ENCODE measurements at places on chromosomes 12 and 14.

GRCh38 chr12:67852701-67853100, 136.5 kb upstream of the IFNG-AS1 start:
- H3K27ac ChIP-seq, result no peak overlapping the region
- no peaks in the 10 kb centered on the region for H3K27me3 ChIP-seq
- no peaks in the 10 kb centered on the region for H3K4me1 ChIP-seq

GRCh38 chr12:128009108-128009507, 257.9 kb upstream of the TMEM132C start:
- no peaks in the 10 kb centered on the region for H3K27me3 ChIP-seq
- DNase-seq, result no peak
- no peak overlapping the region for H3K27ac ChIP-seq
- no peaks in the 10 kb centered on the region for H3K4me1 ChIP-seq
- H3K4me3 ChIP-seq, result no peak overlapping the region
- H3K36me3 ChIP-seq, result no peaks in the 10 kb centered on the region

DNA sequence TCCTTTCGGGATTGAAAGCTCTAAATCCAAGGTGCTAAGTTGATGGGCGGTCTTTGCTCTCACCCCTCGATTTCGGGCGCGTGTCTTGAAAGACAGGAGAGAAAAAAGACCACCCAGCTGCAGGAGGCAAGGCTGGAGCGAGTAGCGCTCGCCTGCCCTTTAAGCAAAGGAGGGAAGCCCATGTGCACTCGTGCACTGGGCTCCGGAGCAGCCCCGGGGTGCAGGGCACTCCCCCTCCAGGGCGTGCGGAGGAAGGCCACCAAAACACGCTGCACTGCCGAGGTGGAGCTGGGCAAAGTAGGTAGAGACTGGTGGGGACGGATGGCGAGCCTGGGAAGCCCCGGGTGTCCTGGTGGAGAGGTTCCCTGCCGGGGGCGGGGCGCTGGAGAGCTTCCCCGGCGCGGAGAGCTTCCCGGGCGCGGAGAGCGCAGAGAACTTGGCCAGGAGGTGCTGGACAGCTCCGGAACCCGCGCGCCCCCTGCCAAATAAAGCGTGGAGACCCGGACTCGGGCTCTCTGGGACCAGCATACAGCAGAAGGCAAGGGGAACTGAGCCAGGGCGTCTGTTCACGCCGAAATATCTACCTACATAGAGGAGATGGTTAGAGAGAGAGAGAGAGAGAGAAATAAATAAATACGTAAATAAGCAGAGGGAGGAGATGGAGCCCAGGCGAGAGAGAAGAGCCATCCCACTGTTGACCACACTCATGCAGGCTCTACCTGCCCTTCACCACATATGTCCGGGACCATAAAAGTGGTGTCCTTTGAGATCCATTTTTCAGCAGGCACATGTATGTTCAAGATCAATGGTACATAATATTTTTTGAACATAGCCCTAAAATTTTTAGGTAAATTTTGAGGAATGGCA, 662 bp upstream of the NELL2 start:
- peaks cover 19% of the 10 kb centered on the region for H3K4me1 ChIP-seq
- H3K27me3 ChIP-seq, result peaks cover 48% of the 10 kb centered on the region
- no peak overlapping the region for H3K27ac ChIP-seq
- peak overlapping the region; percentile 50 for H3K4me3 ChIP-seq

GRCh38 chr12:26266881-26267280, 71.5 kb downstream of the SSPN start:
- H3K4me3 ChIP-seq, result no peak overlapping the region
- no peak for DNase-seq
- peaks cover 3% of the 10 kb centered on the region for H3K4me1 ChIP-seq

DNA sequence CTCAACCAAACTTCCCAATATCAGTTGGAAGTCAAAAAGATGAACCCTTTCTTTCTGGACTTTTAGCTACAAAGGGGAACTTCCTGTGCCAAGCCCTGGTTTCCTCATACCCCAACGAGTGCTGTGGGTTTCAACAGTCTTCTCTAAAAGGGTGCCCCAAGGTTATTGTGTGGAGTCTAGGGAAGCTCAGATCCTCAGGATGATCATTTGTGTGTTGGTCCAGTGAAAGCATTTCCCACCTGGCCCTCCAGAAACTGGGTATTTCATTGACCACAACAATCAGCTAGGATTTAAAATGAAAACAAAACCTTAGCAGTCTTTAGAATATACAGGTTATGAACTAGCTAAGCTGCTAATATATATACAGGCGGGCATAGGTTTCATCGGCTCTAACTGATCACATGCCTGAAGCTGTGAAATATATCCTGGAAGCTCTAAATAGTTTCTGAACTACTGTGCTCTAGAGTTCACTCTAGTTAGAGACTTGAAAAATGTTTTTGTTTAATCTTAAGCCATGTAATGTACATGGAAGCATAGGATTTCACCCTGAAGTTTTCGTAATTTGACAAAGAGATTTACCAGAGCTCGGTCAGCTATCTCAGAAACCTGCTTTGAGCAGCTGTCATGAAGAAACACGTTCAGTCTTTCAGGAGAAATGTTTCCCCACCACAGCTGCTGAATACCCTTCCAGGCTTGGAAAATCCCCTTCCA, 29.6 kb downstream of the P2RX4 start:
- H3K4me1 ChIP-seq, result peaks cover 18% of the 10 kb centered on the region
- H3K27ac ChIP-seq, result no peak overlapping the region
- no peak for DNase-seq
- no peaks in the 10 kb centered on the region for H3K27me3 ChIP-seq

DNA sequence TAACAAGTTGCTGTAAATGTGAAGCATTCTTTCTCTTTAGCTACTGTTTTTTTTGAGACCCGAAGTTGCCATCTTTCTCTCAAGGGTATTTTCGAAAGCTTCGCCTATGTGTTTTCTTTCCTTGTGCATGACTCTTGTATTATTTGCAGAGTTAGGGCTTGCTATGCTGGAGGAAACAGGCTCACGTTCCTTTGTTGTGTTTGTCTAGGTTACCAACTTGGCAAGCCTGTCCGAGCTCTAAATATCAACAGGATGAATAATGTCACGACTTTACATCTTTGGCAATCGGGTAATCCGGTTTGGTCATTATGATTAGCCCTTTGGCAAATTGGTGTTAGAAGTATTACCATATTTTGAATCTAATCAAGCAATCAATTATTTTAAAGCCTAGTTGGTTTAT, 15.9 kb upstream of the ATP6V0A2 start:
- no peak overlapping the region for H3K27ac ChIP-seq
- no peak overlapping the region for H3K4me3 ChIP-seq
- no peaks in the 10 kb centered on the region for H3K27me3 ChIP-seq
- H3K36me3 ChIP-seq, result peaks cover 82% of the 10 kb centered on the region
- no peak for DNase-seq

GRCh38 chr14:59009967-59010366, 178.5 kb upstream of the DAAM1 start:
- no peaks in the 10 kb centered on the region for H3K4me1 ChIP-seq
- no peak overlapping the region for H3K27ac ChIP-seq
- H3K36me3 ChIP-seq, result no peaks in the 10 kb centered on the region
- H3K27me3 ChIP-seq, result no peaks in the 10 kb centered on the region
- H3K4me3 ChIP-seq, result no peak overlapping the region

DNA sequence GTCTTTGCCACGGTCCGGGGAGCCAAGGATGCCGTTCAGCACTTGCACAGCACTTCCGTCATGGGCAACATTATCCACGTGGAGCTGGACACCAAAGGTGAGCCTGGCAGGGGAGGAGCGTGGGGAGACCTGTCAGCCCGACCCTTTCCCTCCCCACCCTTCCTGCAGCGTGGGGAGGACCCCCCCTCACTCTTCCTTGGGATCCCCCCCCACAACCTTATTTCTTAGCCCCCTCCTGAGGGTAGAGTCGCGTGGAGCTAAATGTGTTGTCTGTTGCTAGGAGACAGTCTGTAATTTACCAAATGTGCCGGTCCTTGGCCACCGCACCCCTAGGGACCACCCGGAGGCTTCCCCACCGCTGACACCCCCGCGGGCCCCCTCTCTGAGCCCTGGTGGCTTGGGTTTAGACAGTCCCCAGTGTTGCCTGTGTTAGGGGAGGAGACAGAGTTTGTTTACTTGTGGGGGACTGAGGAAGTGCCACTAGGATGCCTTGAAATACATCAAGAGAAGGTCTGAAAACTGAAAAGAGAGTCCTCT, 2.3 kb downstream of the SETD1B start:
- H3K36me3 ChIP-seq, result peaks cover 49% of the 10 kb centered on the region
- H3K27me3 ChIP-seq, result no peaks in the 10 kb centered on the region
- peaks cover 28% of the 10 kb centered on the region for H3K4me1 ChIP-seq

DNA sequence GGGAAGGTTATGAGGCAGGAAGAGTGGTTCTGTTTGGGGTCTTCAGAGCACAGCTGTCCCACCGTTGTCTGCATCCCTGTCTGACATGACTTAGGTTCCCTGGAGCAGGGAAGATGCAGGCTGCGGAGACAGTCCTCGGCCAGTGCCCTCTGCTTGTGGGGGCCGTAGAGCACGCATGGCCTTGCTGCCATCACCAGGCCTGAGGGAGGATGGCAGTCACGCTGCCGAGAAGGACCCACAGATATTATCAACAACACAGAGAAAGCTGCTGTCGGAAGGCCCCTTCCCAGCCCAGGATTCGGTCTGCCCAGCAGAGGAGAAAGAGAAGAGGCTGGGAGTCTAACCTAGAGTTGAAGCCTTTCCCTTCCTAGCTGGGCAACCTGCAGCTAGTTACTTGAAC, 35.0 kb downstream of the ERH start:
- no peak overlapping the region for H3K27ac ChIP-seq
- H3K27me3 ChIP-seq, result no peaks in the 10 kb centered on the region
- H3K4me3 ChIP-seq, result no peak overlapping the region
- DNase-seq, result peak; percentile 28
- H3K36me3 ChIP-seq, result no peaks in the 10 kb centered on the region

GRCh38 chr12:29725587-29726320, 58.0 kb downstream of the TMTC1 start:
- H3K4me1 ChIP-seq, result peaks cover 5% of the 10 kb centered on the region
- no peaks in the 10 kb centered on the region for H3K27me3 ChIP-seq
- H3K36me3 ChIP-seq, result no peaks in the 10 kb centered on the region
- peak; percentile 66 for DNase-seq
- peak overlapping the region; percentile 35 for H3K27ac ChIP-seq
- H3K4me3 ChIP-seq, result no peak overlapping the region

GRCh38 chr12:27998658-27999057, 26.1 kb upstream of the PTHLH start:
- DNase-seq, result no peak
- H3K4me1 ChIP-seq, result no peaks in the 10 kb centered on the region
- H3K27ac ChIP-seq, result no peak overlapping the region
- no peak overlapping the region for H3K4me3 ChIP-seq

GRCh38 chr14:101000711-101001250, 97.3 kb upstream of the RTL1 start:
- no peak overlapping the region for H3K27ac ChIP-seq
- DNase-seq, result no peak
- no peaks in the 10 kb centered on the region for H3K27me3 ChIP-seq
- no peaks in the 10 kb centered on the region for H3K36me3 ChIP-seq
- peaks cover 13% of the 10 kb centered on the region for H3K4me1 ChIP-seq

DNA sequence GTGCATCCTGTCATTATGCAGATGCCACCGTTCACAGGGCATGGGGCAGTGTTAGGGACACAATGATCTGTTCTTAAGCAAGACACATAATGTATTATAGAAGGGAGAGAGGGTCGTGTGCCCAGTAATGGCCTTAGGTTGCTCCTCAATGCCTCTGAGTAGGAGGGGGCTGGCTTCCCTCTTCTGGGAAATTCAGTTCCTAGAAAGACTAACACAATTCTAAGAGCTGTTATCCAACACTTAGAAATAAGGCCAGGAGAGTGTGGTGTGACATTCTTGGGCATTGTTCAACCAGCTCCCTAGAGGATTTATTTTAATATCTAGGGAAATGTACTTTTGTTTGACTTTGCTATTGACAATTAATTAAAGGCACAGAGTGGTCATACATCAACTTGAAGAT, 118.5 kb downstream of the ADCK1 start:
- no peaks in the 10 kb centered on the region for H3K4me1 ChIP-seq
